ENCODE measurements at places on chromosomes 6 and 20. TPM values are rescaled to one million over a fixed set of nuclear protein-coding genes. Genes with fewer than 3 reads are reported as not detected.

FBXL4 gene
- 12.3 TPM for total RNA-seq

DNA sequence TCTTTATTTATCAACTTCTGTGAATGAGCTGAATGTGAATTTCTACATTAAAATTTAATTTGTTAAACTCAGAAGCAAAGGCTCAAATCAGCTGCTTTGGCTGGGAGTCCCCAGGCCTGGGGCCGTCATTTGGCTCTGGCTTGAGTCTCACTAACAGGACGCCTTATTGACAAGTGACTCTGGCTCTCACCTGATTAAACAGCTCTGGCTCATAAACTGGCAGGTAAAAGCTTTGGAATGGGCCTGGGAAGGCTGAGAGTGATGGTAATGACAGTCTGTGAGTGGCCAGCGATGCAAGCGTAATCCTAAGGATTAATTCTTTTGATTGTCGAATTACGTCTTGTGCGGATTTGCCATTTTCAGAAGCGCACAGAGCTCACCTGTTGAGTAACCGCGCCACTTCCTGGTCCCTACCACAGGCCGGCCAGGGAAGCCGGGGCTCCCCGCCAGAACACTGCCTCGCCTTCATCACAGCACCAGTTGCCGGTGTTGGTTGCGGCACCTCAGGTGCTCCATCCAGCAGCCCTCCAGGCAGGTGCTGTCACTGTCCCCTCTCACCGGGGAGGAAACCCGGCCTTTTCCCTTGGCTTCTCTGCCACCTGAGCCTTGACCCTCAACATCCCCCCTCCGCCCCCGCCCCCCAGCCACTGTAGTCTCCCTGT, 110.7 kb downstream of the ZDHHC14 start:
- H3K27ac ChIP-seq, result no peak overlapping the region
- H3K36me3 ChIP-seq, result no peaks in the 10 kb centered on the region
- no peak overlapping the region for H3K4me3 ChIP-seq

CD109 gene
- 4.9 TPM for total RNA-seq

ADGRF4 gene
- total RNA-seq, result not detected

DNA sequence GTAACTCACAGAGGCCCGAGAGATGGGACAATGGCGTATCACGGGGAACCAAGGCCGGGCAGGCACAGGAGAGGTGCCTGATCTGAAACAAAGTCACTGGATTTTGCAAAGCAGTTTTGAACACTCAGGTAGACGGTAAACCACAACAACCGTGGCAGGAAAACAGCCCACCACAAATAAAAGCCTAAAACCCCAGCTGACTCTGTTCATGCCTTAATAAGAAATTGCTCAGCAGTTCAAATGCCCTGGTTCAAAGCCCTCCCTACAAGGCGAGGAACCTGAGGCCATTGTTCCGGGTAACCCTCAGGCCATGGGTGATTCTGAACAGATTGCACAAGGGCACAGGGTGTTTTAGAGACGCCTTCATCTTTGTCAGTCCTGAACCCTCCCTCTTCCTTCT, 114.2 kb downstream of the MAP3K7 start:
- H3K4me1 ChIP-seq, result no peaks in the 10 kb centered on the region
- H3K27me3 ChIP-seq, result no peaks in the 10 kb centered on the region
- H3K27ac ChIP-seq, result no peak overlapping the region
- H3K4me3 ChIP-seq, result no peak overlapping the region

C20orf144 gene
- total RNA-seq, result 0.23 TPM
